ENCODE measurements at places on chromosomes 16 and 17. TPM values are rescaled to one million over a fixed set of nuclear protein-coding genes. Genes with fewer than 3 reads are reported as not detected.

GRCh38 chr16:30472328-30472942 lies at the start of gene ITGAL:
Gene ITGAL, plus strand, starts transcription at chr16:30472742. Its CDS starts 96 bp downstream, at chr16:30472838.
- DNase-seq, result no peak

GRCh38 chr17:33113276-33113990 lies 121.8 kb downstream of the SPACA3 start:
- no peak for DNase-seq

DNA sequence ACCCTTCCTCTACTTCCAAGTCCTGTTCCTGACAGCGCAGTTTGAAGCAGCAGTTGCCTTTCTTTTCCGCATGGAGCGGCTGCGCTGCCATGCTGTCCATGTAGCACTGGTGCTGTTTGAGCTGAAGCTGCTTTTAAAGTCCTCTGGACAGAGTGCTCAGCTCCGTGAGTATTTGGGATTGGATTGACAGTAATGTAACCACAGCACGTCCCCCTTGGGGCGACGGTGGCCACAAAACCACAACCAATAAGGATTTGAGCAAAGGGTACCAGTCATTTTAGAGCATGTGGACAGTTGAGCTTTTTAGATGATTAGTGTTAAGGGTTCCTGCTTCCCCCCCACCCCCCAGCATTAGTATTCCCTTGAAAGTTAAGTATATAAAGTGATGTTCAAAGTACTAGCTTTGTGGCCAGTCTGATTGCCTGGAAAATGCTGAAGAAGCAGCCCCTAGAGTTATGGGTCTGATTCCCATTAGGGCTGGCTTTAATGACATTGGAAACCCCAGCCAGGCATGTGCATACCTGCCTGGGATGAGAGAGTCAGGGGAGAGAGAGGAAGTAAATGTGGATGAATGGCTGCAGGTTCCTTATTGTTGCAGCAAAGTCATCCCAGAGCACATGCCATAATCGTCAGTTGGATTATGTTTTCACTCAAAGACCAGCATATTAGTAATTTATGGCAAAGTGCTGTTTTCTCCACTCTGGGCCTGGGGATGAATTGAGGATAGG lies 31.6 kb upstream of the SLC12A3 start:
- DNase-seq, result no peak

YBX2 gene
- 0.45 TPM for total RNA-seq

SERPINF2 gene
- total RNA-seq, result 0.87 TPM

- no peak for DNase-seq
Measured at GRCh38 chr17:12459736-12460135, 206.0 kb upstream of the MYOCD start.

Data from renal cortical epithelial cell (primary cell).